ENCODE measurements at places on chromosomes 1 and 21.

DNA sequence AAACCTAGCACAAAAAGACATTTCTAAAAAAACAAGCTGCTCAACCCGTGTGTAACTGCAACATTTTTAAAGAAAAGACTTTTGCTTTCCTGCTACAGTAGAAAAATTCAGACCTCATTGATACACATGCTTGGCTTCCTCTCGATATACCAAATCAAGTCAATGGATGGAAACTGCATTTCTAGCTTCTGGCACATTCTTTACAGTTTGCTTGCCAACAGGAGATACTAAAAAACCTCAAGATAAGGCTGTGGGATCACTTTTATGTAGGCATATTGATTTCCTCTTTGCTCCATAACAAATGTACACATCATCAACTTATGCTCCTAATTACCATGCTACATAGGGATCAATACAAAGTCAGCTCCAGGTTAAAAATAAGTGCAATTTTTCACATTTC lies 178.4 kb downstream of the SIPA1L2 start:
- no peak for DNase-seq

DNA sequence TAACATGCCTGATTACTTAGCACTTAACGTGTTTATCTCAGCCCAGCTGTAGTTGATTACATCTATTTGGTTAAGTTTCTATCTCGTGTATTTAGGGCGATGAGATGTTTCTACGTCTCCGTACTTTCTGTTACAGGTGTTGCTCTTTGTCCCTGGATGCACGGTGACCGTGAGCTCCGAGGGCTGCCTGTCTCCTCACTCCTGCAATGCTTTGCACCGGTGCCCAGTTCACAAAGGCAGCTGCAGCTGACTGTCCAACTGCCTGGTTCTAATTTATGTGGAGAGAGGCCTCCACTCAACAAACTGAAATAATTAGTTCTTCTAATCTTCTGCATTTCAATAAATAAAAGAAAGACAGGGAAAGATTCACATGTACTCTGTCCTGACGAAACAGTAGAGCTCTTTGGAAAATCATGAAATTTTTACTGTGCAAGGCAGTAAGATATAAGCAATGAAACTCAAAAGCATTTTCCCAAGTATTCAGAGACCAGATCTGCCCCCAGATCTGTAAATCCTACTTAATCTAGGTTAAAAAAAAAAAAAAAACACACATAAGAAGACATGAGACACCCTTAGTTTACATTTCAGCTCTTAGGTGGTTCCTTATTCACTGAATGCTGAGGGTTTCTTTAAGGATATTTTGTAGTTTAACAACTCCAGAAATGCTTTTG lies 108.2 kb downstream of the TGFBR3 start:
- peak; percentile 28 for DNase-seq

DNA sequence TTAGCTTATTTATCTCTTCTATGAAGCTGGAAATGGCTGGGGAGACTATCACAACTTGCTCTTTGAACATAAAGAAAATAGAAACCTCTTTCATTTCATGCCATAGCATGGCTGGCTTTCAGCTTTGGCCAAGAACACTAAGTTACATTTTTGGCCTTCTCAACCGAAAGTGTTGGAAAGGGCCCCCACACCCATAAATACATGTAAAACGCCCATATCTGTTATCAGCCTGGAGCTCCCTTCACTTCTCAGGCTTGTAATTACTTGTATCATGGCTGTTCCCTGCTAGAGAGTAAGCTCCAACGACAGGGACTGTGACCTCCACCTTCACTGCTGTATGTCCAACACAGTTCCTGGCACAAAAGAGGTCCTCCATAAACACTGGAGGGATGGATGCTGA lies 12.7 kb upstream of the EIF4G3 start:
- DNase-seq = no peak

DNA sequence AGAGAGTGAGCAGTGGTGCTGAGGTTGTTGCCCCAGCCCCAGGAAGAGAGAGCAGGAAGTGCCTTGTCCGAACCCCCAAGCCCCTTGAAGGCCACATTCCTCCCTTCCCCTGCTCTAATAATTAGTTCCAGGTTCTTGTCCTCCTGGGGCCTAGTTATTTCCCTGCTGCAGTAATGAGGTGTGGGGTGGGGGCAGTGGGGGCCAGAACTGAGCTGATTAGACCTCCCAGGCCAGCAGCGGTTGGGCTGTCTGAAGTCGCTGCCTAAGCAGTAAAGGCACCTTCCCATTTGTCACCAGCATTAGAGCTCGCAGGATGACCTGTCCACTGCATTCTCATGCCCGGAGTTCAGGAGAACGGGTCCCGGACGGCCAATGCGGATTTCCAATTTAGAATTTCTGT lies 186.5 kb upstream of the CSF3R start:
- no peak for DNase-seq

DNA sequence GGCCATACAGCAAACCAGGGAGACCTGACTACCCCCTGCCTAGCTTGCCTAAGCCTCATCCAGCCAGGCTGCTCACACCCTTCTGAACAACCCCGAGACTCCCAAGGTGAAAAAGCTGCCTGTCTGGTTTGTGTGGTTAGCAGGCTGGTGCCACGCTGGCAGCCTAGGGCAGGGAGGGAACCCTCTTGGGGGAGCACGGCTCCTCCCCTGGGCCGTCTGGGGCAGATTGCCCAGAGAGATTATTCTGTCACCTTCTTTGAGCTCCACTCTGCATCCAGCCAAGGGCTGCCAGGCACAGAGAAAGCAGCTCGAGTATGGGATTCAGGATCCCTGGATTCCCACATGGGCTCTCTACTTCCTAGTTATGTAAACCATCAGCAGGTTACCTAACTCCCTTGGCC lies 27.5 kb upstream of the TCEA3 start:
- peak; percentile 18 for DNase-seq

- no peak for DNase-seq
Observed at GRCh38 chr1:76086597-76086996, 12.1 kb downstream of the ST6GALNAC3 start.

GRCh38 chr1:213526306-213526705 lies 461.5 kb upstream of the PROX1 start:
- no peak for DNase-seq

DNA sequence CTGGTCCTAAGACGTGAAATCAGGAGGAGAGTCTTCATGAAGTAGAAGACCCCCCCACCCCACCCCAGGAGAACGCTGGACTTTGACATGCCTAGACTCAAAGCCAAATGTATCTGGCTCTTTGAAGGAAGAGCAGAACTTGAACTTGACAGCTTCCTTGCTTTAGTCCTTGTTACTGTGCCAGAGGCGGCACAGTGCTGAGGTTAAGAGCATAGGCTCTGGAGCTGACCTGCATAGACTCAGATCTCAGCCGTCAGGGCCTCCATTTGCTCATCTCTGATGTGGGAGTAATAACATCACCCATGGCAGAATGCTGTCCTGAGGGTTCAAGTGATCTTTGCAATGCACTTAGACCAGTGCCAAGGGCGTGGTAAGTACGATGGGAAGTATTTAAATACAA lies 39.0 kb downstream of the COL6A1 start:
- no peak for DNase-seq

- no peak for DNase-seq
Observed at GRCh38 chr1:228453022-228453560, 34.1 kb upstream of the RNF187 start.

- DNase-seq = no peak
Observed at GRCh38 chr1:155884031-155884960, 24.9 kb downstream of the SYT11 start.

- no peak for DNase-seq
Observed at GRCh38 chr1:171213559-171214454, 28.7 kb downstream of the FMO2 start.

GRCh38 chr1:186858923-186859322 lies 30.2 kb downstream of the PLA2G4A start:
- no peak for DNase-seq

DNA sequence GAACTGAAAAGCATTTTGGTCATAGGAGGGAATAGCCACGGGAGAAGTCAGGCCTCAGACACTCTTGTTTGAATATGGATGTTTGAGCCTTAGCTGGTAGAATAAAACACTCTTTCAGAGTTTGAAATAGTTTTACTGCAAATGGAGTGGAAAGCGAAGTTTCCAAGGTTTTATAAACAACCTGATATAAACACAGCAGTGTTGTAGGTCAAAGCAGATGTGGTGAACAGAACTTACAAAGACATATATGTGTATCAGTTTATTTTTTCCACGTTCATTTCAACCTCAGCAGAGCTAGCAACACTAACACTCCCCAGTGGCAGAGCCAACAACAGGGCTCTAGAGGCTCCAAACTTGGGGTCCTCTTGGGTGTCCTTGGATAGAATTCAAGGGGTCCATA lies 89.9 kb downstream of the WLS start:
- DNase-seq = no peak

- DNase-seq = no peak
Observed at GRCh38 chr21:34722684-34723300, 54.0 kb downstream of the CLIC6 start.

GRCh38 chr1:40610156-40610555 lies 55.3 kb downstream of the RIMS3 start:
- DNase-seq = no peak

- DNase-seq = no peak
Observed at GRCh38 chr1:26083208-26083607, 15.8 kb upstream of the TRIM63 start.

DNA sequence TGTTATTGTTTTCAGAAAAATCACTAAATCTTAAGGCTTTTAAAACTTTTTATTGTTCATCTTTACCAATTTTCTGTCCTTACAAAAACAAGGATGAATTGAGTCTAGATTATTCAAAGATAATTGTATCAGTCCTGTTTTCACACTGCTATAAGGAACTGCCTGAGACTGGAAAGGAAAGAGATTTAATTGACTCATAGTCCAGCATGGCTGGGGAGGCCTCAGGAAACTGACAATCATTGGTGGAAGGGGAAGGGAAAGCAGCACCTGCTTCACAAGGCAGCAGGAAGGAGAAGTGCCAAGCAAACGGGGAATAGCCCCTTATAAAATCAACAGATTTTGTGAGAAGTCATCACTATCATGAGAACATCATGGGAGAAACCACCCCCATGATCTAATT lies 455.6 kb upstream of the ZP4 start:
- DNase-seq = no peak

- no peak for DNase-seq
Observed at GRCh38 chr21:45131537-45131999, 57.2 kb downstream of the ADARB1 start.

GRCh38 chr1:228006034-228006785 lies 588 bp upstream of the WNT3A start:
- no peak for DNase-seq

DNA sequence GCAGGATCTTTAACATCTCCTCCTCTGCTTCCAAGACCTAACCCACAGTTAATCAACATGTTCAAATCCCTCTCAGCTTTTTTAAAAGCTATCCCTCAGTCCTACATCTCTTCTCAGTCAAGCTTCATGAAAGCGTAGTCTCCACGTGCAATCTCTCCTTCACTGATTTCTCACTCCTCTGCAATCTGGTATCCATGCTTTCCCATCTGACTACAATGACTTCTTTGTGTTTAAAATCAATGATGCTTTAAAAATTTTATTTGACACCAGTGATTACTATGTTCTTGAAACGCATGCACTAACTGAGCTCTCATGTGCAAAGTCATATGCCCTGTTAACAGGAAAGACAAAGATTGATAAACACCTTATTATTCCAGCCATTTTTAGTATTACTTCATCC lies 67.5 kb upstream of the BEND5 start:
- DNase-seq = no peak

DNA sequence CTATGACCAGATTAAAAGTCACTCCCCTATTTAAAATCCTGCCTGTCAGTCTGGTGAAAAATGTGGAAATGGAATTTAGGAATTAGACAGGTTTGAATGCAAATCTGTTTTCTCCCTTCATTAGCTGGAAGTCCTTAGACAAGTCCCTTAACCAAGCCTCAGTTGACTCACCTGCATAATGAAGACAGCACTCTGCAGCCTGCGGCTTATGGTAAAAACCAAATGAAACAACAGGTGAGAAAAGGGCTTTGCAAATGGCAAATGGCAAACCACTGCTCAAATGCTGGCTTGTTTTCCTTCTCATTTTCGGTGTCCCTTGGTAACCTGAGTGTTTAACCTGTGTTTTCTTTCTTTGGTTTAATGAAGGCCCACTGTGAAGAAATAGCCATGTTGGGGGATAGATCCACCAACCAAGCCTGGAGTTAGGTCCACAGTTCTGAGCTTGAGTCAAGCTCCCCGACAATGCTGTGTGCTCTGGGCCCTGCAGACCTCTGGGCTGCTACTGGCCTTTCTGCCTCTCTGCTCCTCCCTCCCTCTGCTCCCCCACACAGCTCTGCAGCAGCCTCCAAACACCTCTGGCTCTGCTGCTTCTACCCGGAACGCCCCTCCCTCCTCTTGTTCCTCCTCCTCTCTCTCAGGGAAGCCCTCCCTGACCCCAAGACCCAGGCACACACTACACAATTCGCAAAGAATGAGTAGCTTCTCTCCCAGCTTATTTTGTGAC lies 641.8 kb downstream of the MATN1 start:
- no peak for DNase-seq

- no peak for DNase-seq
Observed at GRCh38 chr1:117686907-117687306, 81.1 kb downstream of the TENT5C start.

DNA sequence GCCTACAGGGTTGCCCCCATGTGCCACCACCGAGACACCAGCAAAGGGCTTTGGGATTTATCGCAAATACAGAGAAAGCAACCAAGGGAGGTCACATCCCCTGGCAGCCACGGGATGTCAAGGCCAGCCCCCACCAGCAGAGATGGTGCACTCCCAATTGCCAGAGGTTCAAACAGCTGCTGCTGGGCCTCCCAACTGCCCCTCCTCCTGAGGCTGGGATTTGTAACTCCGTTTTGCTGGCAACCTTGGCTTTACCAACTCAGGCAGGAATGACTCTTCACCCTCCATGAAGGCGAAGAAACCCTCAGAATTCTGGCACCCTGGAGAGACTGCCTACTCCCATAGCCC lies 11.6 kb downstream of the TMEM53 start:
- DNase-seq = no peak

- DNase-seq = no peak
Observed at GRCh38 chr1:181149326-181150125, 61.0 kb downstream of the IER5 start.

- no peak for DNase-seq
Observed at GRCh38 chr1:230320804-230321203, 105.3 kb downstream of the PGBD5 start.

- DNase-seq = no peak
Observed at GRCh38 chr21:43805275-43805800, 16.0 kb downstream of the RRP1 start.

DNA sequence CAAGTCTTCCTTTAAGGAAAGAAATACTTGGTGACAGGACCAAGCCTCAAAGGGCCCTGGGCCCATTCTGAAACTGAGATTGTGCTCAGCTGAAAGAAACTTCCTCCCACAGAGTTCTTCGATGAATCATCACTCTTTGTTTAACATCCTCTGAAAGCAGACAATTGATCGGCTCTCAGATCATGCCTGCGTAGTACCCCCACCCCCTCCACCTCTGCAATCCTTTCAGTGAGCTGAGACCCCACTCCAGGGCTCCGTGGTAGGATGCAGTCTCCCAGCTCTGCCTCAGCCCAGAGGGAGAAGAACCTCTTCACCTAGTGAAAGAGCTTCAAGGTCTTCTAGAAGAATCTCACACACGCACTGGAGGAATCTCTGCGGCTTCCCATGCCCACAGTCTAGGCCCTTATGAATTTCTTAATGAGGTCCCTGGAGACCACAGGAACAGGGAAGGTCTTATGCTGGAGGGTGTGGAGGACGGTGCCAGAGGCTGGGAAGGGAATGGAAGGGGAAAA lies 104.9 kb upstream of the SOD1 start:
- no peak for DNase-seq

- DNase-seq = no peak
Observed at GRCh38 chr1:115175596-115175995, 86.3 kb upstream of the TSPAN2 start.

- no peak for DNase-seq
Observed at GRCh38 chr1:18290740-18291412, 183.3 kb downstream of the IGSF21 start.

- DNase-seq = no peak
Observed at GRCh38 chr1:199029855-199030254, 391.0 kb downstream of the PTPRC start.
